Activated T-cell treated with anti-CD3 and anti-CD28 coated beads for 24 hours (primary cell): ENCODE measurements at places on chromosomes 4 and X.

DNA sequence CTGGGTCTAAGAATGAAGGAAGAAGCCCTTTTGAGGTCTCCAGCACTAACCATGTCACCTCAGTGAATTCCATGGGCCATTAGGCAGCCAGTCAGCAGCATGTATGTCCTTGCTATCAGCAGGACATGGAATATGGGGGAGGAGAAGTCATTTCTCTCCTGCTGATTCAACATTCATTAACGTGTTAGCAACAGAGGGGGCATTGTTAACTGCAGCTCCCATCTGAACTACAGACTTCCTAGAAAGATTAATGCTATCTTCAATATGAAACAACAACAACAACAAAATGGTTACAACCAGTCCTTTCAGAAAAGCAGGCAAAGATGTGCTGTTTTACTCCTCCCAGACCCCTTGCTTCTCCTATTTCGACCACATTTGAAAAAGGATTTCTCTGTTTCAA is 120.4 kb upstream of the SLC34A2 start:
- DNase-seq: no peak

DNA sequence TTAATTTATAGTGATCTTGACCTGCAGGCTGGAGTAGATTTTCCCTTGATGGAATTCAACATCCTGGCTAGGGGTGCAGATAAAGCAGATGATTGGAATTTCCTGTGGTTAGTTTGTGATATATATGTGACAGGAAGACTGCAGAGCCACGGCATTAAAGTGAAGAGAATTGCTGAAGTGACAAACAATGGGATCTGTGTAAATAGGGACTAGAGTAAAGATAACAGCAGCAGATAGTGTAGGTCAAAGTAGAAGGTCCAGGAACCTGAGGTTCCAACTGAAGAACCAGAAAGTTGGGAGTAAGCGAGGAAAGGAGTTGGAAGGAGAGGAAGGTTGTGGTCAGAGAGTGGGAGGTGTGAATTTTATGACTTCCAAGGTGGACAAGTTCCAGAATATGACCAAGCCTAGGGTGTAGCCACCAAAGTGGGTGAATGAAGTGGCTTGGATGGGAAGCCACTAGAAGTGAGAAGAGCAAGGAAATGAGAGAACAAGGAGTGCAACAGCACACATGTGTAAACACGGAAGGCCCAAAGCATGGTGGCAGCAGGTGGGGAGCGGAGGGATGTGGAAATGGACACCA is 325.0 kb downstream of the RAB28 start:
- no peak for DNase-seq

DNA sequence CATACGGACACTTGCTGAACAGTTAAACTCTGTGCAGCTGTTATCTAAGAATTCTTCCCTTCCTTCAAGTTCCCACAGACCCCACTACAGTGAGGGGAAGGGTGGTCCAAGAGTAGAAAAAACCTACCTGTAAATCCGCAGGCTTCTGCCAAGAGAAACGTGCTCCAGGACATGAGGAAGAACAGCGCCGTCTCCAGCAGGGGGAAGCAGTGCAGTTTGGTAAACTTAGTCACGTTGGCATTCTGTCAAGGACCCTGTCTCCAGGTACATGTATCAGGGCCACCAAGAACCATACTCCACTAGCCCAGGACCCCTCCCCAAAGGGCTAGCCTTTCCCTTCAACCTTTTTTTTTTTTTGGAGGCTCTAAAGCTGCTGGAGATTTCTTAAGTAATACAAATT is 79.9 kb downstream of the CHST7 start:
- DNase-seq: no peak

DNA sequence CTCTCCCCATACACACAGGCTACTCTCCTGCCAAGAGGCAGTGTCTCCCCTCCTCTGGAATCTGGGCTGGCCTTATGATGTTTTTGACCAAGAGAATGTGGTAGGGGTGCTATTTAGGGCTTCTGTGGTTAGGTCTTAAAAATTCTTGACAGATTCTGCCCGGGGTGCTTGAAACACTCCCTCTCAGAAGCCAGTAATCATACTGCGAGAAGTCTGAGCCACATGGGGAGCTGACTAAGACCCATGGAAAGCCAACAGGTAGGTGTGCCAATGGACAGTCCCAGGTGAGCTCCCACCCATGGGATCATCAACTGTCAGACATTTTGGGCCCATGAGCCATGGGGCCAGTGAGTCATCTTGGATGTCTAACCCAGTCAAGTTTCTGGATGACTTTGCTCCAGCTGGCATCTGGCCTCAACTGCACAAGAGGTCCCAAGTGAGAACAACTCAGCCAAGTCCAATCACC is 315.7 kb downstream of the FBXW7 start:
- no peak for DNase-seq

DNA sequence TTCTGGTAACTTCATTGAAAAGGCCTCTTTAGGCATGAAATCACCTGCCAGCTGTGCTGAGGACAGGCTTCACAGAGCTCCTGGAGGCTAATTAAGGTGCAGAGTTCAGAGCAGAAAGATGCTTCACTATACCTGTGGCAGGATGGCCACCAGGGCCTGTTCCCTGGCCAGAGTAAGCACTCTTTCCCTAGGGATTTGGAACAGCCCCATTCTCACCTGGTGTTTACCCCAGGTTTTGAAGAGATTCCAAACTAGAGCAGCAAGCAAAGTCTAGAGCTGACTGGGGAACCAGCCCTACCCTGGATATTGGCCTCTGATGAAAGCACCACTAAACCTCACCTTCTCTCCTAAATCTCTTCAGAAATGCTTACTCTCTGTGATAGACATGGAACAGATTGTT is 148.8 kb downstream of the PDE5A start:
- DNase-seq: no peak

- DNase-seq: peak; percentile 43
Observed at GRCh38 chrX:2500803-2501558, at the start of the genes DHRSX and ZBED1. DHRSX (minus strand) TSS chrX:2500976; CDS start chrX:2500925, 51 bp downstream. ZBED1 (minus strand) TSS chrX:2500976; CDS start chrX:2490719, 10,257 bp downstream.

DNA sequence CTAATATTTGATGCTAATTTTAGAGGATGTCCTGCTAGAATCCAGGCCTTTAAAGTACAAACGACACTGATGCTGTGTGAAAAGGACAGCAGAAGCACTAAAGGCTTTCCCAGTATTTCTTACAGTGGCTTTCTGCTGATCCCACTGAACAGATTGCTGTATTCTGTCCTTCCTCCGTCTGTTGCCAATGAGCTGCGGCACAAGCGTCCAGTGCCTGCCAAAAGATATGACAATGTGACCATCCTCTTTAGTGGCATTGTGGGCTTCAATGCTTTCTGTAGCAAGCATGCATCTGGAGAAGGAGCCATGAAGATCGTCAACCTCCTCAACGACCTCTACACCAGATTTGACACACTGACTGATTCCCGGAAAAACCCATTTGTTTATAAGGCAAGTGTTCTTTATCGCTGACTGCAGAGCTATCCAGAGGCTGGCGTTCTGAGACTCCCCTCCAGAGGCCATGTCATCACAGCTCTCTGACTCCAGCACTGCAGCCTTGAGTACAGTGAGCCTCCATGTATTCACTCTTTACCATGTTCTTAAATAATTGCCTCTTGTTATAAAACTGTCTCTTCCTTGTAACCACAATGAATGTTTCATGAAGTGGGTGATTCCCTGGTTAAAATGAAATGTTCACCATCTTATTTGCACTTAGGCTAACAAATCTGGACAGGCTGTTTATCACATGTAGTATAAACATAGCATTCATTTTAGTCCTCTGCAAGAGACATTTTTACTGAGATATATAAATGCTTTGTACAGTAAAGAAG is 43.6 kb downstream of the GUCY1B1 start:
- DNase-seq: no peak

DNA sequence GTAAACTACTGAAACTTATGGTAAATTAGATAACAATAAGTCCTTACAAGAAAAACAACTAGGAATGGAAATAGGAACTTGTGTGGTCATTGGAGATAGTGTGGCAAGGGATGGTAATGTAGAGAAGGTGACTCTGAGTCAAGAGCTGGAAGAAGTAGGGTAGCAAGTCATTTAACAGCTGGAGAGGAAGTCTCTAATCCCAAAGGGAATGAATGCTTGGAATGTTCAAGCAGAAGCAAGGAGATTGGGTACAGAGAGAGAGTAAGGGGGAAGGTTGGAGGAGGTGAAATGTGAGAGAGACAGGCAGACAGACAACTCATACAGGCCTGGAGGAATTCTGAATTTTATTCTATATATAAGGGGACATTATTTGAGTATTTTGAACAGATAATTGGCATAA is 260.6 kb upstream of the MAD2L1 start:
- no peak for DNase-seq

GRCh38 chr4:10013722-10014121 is 7.6 kb downstream of the SLC2A9 start:
- peak; percentile 4 for DNase-seq

DNA sequence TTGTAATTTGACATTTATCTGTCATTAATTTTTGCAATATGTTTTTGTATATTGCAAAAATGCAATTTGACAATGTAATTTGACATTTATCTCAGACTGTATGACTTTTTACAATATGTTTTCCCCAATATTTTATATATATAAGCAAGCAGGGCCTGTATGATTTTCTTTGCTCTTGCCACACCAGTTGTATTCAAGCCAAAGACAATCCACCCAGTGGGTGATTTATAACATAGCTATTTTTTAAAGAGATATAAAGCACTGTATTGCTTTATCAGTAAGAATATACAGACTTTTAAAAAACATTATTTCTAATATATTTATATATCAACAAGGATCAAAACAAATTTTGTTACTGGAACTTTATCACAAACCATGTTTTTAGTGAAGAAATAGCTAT is 47.3 kb downstream of the SLIT2 start:
- DNase-seq: no peak

DNA sequence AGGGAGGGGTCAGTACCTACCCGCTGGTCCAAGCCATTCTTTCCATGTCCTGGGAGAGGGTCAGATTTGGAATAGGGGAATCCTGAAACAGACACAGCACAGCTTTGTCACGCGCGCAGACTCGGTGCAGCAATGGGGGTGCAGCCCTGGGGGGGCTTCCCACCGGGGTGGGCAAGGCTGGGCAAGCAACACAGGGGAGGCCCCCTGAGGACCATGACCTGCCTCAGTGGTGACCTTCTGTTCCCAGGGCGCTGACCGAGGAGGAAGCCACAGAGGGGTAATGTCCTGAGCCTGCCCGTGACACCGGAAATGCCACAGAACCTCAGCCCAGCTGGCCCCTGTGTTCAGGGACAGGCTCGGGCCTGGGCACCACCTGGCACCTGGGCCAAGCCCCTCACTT is 53.2 kb upstream of the AFAP1 start:
- DNase-seq: no peak

DNA sequence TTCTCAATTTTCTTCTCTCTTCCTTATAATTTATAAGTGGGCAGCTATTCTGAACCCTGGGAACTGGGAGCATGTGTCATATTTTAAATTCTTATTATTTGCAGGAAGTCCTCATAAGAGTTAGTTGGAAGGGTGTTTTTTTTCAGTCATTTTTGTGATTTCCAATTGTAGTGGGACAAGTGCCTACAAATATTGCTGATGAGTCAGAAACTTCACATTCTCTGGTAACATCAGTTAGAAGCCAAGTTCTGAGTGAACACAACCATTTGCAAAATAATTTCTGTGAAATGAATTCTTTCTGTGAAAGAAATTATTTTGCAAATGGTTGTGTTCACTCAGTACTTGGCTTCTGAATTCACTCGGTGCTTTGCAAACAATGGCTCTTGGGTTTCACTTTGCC is 20.8 kb upstream of the NWD2 start:
- DNase-seq: no peak

GRCh38 chrX:12843061-12843667 is 23.7 kb upstream of the TLR7 start:
- DNase-seq: no peak

GRCh38 chr4:55318175-55319129 is 27.6 kb upstream of the SRD5A3 start:
- peak; percentile 7 for DNase-seq

DNA sequence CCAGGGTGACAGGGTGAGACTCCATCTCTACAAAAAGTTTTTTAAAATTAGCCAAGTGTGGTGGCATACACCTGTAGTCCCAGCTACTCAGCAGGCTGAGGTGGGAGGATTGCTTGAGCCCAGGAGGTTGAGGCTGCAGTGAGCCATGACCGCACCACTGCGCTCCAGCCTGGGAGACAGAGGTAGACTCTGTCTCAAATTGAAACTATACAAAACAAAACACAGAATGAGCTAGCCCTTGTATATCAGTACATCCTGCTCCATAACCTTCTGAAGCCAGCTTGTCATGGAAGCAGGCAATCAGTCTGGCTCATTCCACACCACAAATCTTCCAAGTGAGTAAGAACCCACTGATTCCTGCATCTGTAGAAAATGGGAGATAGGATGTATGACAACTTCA is 49.0 kb downstream of the CD99L2 start:
- no peak for DNase-seq

GRCh38 chrX:2262668-2263055 is 238.1 kb downstream of the DHRSX start:
- DNase-seq: no peak

DNA sequence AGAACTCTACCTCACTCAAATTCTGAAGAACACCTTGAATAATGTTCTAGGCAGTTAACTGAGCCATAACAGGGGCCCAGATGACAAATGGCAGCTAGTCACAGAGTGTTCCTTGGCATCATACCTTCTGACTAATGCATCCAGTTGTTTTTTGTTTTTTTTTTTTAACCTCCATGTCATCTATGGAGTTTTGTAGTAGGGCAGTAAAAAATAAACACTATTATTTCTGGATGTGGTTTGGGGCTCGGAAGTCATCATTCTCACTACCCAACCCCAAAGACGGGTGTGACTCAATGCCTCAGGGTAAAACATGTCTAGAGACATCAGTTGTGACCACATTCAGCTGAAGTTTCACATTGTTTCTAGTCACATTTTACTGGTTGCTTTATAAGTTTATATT is 31.2 kb upstream of the MCF2 start:
- peak; percentile 1 for DNase-seq

DNA sequence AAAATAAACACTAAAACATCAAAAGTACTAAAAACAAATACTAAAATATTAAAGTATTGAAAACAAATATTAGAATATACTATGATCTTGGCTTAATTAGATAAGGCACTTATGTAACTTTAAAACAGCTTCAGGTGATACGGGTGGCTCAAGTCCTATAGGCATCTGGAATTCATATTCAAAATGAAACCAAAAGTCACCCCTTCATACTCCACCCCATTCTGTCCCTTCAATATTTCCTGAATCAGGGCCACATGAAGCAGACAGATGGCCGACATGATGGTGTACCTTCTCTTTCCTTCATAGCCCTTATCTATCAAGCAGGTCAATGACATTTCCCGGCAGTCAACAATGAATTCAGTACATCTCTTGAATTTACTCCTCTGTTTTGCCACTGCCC is 71.9 kb upstream of the MAGEB10 start:
- DNase-seq: no peak

GRCh38 chr4:128512161-128512560 is 224.5 kb upstream of the PGRMC2 start:
- DNase-seq: no peak

GRCh38 chrX:14616301-14616700 is 87.0 kb downstream of the GLRA2 start:
- no peak for DNase-seq
